ENCODE measurements at places on chromosomes 7 and 10. TPM values are rescaled to one million over a fixed set of nuclear protein-coding genes. Genes with fewer than 3 reads are reported as not detected.

GRM3 gene
- total RNA-seq: not detected

CYP17A1 gene
- total RNA-seq: not detected

HTR5A gene
- total RNA-seq: not detected

HOXA3 gene
- 3.0 TPM for total RNA-seq

WEE2 gene
- total RNA-seq: 0.33 TPM

ZNF503 gene
- 22.7 TPM for total RNA-seq

Measured in smooth muscle cell of trachea (primary cell).